ENCODE measurements at places on chromosomes 2 and 18.

DNA sequence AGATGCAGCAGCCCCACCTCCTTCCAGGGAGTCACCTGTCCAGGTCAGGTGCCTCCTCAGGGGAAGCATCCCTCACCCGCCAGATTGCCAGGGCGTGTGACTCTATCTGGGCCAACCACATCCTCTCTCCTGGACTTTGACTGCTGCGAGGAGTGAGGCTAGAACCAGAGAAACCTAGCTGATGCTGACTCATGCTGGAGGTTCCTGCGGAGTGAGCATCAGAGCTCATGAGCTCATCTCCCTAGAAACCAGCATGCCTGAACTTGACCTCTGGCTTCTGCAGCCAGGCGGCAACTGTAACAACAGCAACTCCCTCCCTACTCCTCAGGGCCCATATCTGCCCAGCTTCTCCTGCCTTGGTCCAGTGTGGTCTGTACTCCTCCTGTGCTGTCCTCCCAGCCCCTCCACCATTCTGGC, 28.3 kb upstream of the NT5DC4 start:
- DNase-seq = peak; percentile 21

- DNase-seq = no peak
Observed at GRCh38 chr18:79548621-79548985, 131.0 kb upstream of the CTDP1 start.

DNA sequence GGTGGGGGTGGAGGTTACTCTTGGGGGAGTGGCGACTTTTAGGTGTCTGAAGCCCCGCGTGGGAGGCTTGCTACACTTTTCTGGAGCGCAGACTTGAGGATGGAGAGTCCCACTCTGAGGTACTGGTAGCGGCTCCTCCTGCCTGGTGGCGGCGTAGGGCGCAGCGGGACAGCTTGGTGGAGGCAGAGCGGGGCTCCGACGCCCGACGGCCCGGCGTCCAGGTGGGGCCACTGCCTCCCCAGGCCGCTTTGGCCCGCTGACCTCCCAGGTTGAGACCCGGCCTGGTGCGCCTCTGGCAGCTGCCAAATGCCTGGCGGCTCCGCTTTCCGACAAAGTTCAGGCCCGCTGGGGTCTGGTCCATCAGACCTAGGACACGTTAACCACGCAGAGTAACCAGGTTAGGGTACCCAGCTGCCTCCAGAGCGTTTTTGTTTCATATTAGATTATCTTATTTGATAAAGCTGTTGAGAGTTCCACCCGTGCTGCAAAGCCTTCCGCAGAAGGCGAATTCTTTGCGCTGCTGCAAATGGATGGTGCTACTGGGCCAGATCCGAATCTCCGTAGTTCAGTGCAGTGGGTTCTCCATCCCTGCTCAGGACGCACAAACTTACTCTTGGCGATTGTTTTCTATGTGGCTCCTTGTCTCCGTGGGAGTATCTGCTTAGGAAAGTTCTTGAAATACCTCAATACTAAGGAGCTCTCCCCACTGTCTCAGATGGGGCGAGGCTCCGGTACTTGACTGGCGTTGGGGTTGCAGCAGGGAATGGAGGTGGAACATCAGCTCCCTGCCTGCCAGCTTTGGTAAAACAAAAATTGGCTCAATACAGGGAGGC, 405.9 kb downstream of the XIRP2 start:
- no peak for DNase-seq

- no peak for DNase-seq
Observed at GRCh38 chr2:27212626-27213471, 781 bp upstream of the SLC5A6 start.

DNA sequence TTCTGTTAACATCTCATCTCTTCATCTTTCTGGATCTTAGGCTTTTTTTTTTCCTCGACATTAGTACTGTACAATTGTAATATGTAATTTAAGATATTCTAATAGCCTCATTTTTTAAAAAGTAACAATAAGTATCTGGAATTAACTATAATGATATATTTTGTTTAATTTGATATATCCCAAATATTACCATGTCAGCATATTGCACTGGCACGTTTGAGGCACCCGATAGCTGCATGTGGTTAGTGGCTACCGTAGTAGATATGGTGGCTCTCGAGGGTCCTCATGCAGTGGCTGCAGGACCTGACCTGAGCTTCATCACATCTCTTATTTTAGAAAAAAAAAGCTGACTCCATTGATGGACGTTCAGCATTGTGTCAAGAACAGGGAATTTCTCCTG, 371.9 kb downstream of the DPP10 start:
- DNase-seq = no peak

- no peak for DNase-seq
Observed at GRCh38 chr2:17133052-17133671, 385.1 kb downstream of the RAD51AP2 start.

DNA sequence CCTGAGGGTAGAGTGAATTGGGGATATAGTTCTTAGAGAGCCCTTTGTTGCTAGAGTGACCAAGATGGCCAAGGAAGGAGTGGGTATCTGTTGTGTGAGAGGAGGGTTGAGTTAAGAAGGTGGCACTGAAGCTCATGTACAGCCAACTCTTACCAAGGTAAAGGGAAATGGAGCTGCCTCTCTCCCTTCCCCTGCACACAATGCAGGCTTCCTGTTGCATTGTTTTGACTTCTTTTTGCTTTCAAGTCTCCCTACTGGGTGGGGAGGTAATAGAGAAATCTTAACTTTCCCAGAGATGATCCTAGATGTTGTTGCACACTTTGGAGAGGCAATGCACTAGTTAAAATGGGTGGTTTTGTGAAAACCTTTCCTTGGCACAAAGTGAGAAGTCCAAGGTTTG, 23.8 kb downstream of the HOXD1 start:
- DNase-seq = no peak

DNA sequence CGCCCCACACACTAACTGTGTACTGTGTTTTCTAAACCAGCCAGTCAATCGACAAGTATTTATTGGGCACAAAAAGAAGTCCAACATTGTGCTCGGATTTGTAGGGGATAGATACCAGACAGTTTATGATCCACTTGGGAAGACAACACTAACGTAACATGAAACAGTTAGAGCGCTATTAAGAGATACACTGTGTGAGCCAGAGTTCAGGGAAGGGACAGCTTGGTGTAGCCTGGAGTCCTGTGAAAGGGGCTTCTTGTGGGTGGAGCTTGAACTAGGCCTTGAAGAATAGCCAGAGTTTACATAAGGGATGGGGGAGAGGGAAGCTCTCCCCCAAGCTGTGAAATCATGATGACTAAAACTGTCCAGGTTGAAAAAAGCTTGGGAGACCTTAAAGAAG, 176.4 kb upstream of the TCF4 start:
- no peak for DNase-seq

DNA sequence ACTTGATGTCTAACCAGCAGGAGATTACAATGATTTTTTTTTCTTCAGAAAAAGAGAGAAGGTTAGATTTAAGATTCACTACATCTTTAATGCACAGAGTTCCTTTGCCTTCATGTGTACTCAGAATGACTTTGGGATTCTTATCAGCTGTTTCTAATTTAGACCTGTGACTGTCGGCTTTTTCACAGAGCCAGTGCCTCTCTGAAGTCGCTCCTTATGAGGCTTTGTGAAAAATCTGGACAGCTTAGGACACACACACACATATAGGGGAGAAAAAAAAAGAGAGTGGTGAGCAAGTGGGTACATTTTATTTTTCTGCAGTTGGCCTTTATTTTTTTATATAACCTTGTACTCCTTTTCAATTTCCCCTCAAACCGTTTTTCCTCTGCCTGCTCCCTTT, 893.1 kb upstream of the CELF4 start:
- DNase-seq = no peak

DNA sequence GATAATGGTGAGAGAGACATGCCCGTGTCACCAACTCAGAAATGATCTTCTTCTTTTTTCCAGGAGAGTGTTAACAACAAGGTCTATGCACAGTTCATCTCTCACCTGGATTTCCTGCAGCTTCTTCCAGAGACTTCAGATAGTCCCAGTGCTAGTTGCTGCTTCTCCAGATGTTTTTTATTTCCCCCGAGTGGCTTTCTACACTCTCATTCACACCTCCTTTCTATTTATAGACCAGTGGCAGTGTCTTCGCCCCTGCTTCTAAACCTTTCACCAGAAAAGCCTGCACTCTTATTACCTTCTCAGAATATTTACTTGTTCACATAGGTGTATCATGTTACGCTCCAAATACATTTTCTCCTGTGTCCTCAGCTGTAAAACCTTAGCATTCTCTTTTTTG, 558.8 kb upstream of the CHAC2 start:
- DNase-seq = no peak

DNA sequence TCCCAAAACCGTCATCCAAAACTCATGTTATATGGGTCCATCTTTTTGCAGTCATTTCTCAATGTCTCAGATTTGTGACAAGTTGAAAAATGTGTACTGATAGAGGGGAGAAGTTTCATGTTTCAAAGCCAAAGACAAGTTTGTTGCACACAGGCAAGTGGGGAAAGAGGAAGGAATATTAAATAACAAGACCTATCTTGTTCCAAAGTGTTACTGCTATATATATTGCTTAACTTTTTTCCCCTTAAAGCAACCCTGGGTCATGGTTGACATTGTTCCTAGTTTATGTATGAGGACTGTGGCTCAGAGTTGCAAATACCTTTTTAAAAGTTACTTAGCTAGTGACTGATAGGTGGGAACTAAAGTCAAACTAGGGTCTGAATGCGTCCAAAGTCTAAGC, 1.7 kb downstream of the ITGA4 start:
- no peak for DNase-seq

GRCh38 chr2:145012806-145013205, 492.9 kb upstream of the ZEB2 start:
- no peak for DNase-seq

DNA sequence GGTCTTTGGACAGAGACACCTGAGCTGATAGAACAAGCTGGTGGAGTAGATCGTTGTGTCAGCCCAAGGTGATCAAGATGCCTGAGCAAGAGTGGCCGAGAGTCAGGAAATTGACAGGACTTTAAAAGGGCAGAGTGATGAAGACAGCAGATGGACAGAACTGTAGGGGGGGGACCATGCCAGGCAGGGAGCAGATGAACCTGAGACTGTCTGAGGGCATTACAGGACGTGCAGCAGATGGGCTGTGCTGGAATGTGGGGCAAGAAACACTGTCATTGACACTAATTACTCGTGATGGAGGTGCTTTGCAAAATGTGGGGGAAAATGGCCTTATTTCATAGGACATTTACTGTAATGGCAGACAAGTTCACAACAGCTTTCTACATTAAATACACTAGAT, 225.0 kb downstream of the THSD7B start:
- no peak for DNase-seq

GRCh38 chr18:49228187-49228586, 232.3 kb downstream of the DYM start:
- DNase-seq = no peak

DNA sequence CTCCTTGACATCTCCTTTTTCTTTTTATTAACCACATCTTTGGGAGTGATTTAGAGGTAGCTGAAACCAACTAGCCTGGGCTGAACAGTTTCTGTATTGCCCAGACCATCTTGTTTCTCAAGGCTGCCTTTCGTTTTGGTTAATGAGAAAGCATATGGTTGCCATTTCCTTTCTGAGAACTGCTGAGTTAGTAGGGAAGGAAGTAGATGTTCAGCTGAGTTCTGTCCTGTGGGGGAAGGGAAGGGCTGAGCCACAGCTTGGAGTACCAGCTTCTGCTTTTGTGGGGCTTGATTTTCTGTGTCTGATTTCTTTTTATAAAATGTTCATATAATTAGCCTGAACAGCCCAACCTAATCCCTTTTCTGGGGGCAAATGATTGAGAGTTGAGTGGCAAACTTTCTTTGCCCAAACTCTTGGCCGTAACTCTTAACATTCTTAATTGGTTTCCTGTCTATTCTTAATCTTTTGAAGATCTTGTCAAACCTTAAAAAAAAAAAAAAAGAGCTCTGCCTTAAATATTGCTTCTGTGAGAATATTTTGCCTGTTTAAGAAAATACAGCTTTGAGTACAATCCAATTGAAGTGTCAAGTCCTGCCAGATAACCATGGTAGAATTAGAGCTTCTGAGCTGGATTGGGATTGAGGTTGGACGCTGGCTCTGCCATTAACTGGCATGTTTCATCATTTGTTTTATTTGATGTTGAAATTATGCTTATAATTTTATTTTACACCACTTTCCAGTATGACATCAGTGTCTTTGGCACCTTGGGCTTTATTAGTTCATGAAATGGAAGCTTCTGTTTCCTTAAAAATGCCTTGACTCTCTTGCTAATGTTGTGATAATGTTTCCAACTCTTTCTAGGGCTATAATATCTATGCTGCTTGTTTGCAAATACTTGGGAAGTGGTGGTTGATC, 1.9 kb upstream of the NABP1 start:
- peak; percentile 37 for DNase-seq

- no peak for DNase-seq
Observed at GRCh38 chr18:34483198-34483597, 226.9 kb upstream of the DTNA start.
